ENCODE measurements at places on chromosomes 11 and 22.

DNA sequence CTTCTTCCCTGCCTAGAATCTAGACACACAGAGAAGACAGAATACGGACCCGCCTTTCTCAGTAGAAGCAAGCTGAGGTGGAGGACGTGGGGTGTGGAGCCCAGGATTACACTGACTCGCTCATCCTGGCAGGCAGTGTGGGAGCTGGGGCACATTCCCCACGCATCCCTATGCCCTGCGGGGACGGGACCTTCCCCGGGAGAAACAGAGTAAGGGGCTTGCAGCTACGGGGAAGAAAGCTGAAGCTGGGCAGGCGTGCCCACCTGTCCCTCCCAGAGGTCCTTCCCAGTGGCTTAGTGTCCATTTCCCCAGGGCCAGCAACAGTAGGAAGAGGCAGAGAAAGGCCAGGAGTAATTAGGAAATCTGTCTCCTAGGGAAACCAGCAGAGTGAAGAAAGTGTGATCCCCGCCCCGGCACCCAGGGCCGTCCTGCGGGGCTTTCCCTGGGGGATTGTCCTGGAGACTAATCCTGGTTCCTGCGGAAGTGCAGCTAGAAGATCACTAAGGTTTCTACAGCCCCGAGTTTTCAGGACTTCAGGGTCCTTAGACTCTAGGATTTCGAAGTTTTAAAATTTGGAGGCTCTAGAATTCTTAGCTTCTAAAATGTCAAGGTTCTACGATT lies 7.8 kb downstream of the DNAJB13 start:
- no peaks in the 10 kb centered on the region for H3K4me1 ChIP-seq
- no peak overlapping the region for H3K27ac ChIP-seq
- DNase-seq: no peak
- H3K27me3 ChIP-seq: no peaks in the 10 kb centered on the region

DNA sequence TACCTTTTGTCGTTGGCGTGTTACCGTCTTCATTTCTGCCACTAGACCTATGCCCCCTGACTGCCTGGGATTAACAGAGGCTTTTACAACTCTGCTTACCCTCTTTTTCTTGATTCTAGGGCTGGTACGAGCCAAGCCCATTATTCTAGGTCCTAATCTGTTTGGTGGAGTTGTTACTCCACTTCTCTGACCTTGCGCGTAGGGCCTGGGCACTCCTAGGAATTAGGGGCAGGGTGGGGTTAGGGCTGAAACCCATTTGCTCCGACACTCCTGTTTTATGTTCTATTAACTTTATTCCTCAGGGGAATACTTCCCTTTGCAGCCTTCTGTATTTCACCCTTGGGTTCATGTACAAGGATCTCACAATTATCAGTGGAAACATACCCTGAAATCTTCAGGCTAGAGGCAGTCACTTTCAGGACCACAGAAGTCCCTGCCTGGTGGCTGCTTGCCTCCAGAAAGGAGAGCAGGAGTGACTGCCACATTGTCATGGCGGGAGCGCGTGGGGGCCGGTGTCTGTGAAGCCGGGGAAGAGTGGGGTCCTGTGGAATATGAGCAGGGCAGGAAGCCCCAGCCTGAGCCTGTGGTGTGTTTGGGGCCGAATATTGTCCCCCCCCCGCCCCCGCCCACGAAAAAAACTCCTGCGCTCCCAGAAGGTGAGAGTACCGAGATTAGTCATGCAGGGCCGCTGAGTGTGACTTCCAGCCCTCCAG lies 731 bp upstream of the SLC37A2 start:
- H3K4me3 ChIP-seq: peak overlapping the region; percentile 51
- no peak overlapping the region for H3K27ac ChIP-seq
- no peaks in the 10 kb centered on the region for H3K36me3 ChIP-seq
- peaks cover 41% of the 10 kb centered on the region for H3K27me3 ChIP-seq
- no peak for DNase-seq
- no peaks in the 10 kb centered on the region for H3K4me1 ChIP-seq

GRCh38 chr11:64878494-64879243 lies at the start of gene EHD1:
Gene EHD1 (minus strand): TSS chr11:64878621. CDS start chr11:64878464, 157 bp downstream.
- peak within 1 kb of the TSS; percentile 97 for H3K27ac ChIP-seq
- no peaks in the 10 kb centered on the region for H3K36me3 ChIP-seq
- H3K4me3 ChIP-seq: peak within 1 kb of the TSS; percentile 99
- H3K4me1 ChIP-seq: peaks cover 33% of the 10 kb centered on the region
- DNase-seq: peak; percentile 88
- no peaks in the 10 kb centered on the region for H3K27me3 ChIP-seq

GRCh38 chr11:115890500-115890899 lies 386.3 kb upstream of the CADM1 start:
- no peaks in the 10 kb centered on the region for H3K36me3 ChIP-seq
- DNase-seq: no peak
- H3K27me3 ChIP-seq: no peaks in the 10 kb centered on the region
- H3K4me3 ChIP-seq: no peak overlapping the region
- H3K27ac ChIP-seq: no peak overlapping the region
- H3K4me1 ChIP-seq: no peaks in the 10 kb centered on the region

DNA sequence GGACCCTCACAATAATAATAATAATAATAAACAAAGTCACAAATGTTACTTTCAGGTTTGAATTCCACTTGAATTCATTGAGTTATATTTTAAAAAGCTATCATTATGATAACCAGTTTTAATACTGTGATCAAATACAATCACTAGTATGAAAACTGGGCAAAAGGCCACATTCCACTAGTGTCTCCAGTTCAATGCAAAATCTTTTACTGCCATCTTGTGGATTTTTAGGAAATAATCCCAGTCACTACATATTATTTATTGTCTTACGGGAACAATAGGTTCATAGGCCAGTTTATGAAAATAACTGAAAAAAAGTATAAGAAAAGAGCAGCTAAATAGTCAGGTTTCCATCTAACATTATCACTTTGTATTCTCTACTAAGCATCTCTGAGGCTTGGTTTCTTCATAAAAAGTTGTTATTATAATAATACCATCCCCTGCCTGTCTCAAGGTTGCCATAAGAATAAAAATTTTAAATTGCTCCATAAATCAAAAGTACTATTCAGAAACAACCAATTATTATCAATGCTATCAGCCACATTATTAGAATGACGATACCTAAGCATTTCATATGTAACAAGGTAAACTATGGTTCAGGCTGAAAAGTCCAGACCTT lies 533.9 kb upstream of the CCDC90B start:
- H3K36me3 ChIP-seq: no peaks in the 10 kb centered on the region
- H3K27ac ChIP-seq: no peak overlapping the region

- no peak for DNase-seq
- H3K36me3 ChIP-seq: peaks cover 79% of the 10 kb centered on the region
- H3K27ac ChIP-seq: no peak overlapping the region
- no peaks in the 10 kb centered on the region for H3K4me1 ChIP-seq
- no peaks in the 10 kb centered on the region for H3K27me3 ChIP-seq
- H3K4me3 ChIP-seq: no peak overlapping the region
Measured at GRCh38 chr11:3709977-3710376, 38.8 kb upstream of the CHRNA10 start.
